ENCODE measurements at places on chromosomes 12 and 14. TPM values are rescaled to one million over a fixed set of nuclear protein-coding genes. Genes with fewer than 3 reads are reported as not detected.

GRCh38 chr12:12870465-12870864 lies 20.9 kb upstream of the GPRC5A start:
- no peak overlapping the region for H3K4me3 ChIP-seq
- no peaks in the 10 kb centered on the region for H3K27me3 ChIP-seq

The ITGA5 gene
- total RNA-seq: 23.7 TPM

- DNase-seq: peak; percentile 74
- H3K4me1 ChIP-seq: peaks cover 56% of the 10 kb centered on the region
- H3K27me3 ChIP-seq: no peaks in the 10 kb centered on the region
- no peak overlapping the region for H3K4me3 ChIP-seq
- peak overlapping the region; percentile 95 for H3K27ac ChIP-seq
Observed at GRCh38 chr12:72610854-72611358, 338.7 kb downstream of the TRHDE start.

GRCh38 chr14:69845787-69846186 lies 33.4 kb upstream of the SMOC1 start:
- H3K36me3 ChIP-seq: no peaks in the 10 kb centered on the region
- peaks cover 6% of the 10 kb centered on the region for H3K4me1 ChIP-seq
- no peak overlapping the region for H3K4me3 ChIP-seq
- DNase-seq: no peak
- no peaks in the 10 kb centered on the region for H3K27me3 ChIP-seq

- no peaks in the 10 kb centered on the region for H3K27me3 ChIP-seq
- H3K4me3 ChIP-seq: no peak overlapping the region
- H3K27ac ChIP-seq: no peak overlapping the region
- H3K4me1 ChIP-seq: peaks cover 3% of the 10 kb centered on the region
- no peaks in the 10 kb centered on the region for H3K36me3 ChIP-seq
Observed at GRCh38 chr14:71856199-71856919, 75.9 kb upstream of the RGS6 start.

DNA sequence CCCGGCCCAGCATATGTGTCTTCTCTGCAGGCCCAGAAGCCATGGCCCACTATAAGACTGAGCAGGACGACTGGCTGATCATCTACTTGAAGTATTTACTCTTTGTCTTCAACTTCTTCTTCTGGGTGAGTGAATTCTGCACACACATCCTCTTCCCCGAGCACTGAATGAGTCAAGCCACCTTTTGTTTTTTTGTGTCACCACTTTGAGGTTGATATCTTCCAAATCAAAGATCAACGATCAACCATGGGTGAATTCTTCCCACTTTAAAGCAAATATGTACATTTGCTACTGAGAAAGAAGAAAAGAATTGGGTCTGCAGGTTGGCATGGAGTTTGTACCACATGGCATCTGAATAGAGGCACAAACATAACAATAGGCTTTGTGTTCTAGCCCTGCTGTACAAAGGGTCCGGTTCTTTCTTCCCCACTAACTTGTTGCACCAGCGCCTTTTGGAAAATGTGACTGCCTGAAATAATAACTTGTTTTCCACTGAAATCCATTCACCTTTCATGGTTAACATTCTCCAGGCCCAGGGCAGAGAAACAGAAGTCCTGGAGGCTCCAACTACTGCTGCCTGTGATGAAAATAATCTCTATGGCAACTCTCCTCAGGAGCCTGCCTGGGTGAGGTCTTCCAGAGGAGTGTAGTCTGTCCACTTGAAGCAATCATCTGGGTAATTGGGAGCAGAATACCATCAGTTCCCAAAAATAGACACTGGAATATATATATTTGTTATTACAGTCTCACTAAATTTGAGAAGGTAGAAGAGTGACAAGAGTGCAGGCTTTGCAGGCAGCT lies 27.6 kb downstream of the TSPAN11 start:
- peaks cover 6% of the 10 kb centered on the region for H3K36me3 ChIP-seq
- DNase-seq: no peak
- H3K4me1 ChIP-seq: no peaks in the 10 kb centered on the region
- H3K4me3 ChIP-seq: no peak overlapping the region

The PRH1 gene
- total RNA-seq: 19.0 TPM

- H3K36me3 ChIP-seq: no peaks in the 10 kb centered on the region
- no peaks in the 10 kb centered on the region for H3K27me3 ChIP-seq
- H3K4me3 ChIP-seq: no peak overlapping the region
- no peak overlapping the region for H3K27ac ChIP-seq
- DNase-seq: no peak
Observed at GRCh38 chr12:43289426-43289801, 262.6 kb downstream of the ADAMTS20 start.
